ENCODE measurements at places on chromosomes 3 and 15.
A peak's percentile ranks its signal among the peaks of the same experiment; 100 is the strongest.

DNA sequence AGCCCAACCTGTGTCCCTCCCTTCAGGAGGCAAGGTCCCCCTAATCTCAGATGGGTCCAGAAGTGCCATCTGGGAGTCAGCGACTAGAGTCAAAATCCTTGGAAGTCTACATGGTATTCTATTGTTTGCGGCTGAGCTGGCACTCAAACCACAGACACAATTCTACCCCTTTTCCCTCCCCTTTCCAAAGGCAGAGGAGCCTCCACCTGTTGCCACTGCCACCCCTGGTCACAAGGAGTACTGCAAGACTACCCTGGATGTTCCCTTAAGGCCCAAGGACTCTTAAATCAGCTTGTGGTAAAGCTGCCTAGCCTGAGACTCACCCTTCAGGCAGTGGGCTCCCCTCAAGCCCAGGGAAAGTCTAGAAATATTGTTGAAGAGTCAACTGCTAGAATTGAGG is 4.3 kb upstream of the OR5H6 start:
- DNase-seq = no peak

- no peak for DNase-seq
These were observed 13.0 kb downstream of the CALML4 start for GRCh38 chr15:68192117-68192516.

- DNase-seq = no peak
These were observed 295.9 kb upstream of the PROK2 start for GRCh38 chr3:72080800-72081199.

DNA sequence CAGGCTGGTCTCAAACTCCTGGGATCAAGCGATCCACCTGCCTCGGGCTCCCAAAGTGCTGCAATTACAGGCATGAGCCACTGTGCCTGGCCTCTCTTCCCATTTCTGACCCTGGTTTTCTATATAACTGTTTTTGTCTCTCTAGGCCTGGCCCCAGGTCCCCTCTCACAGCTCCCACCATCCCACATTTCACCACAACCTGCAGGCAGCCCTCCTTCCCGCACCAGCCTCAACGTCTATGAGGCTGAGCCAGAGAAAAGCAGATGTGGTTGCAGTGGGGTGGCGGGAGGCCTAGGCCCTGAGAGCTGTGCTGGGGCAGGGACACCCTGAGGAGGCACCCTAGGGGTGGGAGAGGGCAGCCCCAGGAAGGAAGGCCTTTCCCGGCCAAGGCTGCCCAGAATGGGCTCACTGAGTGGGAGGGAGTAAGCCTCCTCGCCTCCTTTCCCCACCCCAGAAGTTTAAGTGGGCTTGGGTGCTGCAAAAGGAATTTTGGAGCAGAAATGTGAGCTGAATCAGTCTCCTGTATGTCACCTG is 99.7 kb downstream of the LSM3 start:
- DNase-seq = no peak

GRCh38 chr3:188874576-188874975 is 297.2 kb upstream of the TPRG1 start:
- no peak for DNase-seq

DNA sequence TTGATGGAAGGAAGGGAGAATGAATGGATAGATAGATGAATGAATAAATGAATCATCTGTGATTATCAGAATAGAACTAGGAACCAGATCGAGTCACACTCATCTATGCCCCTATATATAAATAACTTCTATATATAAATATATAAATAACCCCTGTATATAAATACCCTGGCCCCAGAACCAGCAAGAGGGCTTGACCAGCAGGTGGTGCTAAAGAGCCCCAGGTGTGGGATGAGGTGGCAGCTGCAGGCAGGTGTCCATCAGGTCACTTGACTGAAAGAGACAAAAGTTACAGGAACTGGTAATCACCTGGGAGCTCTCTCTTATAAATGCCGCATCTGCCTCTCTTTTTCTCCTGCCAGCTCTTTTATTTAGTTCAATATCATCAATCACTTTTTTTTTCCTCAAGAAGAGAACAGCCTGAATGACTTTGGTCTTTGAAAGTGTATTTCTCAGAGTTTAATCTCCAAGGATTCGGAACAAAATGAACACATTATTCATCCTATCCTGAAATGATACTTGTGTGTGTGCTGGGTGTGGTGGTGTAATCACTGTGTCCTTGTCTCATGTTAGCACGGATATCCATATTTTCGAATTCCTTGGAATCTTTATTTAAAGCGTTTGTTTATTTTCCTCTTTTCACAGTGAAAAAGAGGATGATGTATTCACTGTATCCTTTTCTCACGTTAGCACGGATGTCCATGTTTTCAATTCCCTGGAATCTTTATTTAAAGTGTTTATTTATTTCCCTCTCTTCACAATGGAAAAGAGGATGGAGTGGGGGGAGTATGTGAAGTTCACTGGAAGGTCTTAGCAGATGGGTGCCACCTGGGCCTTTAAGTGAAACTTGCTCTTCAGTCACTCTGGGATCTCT is 35.4 kb upstream of the ATG7 start:
- peak; percentile 34 for DNase-seq

DNA sequence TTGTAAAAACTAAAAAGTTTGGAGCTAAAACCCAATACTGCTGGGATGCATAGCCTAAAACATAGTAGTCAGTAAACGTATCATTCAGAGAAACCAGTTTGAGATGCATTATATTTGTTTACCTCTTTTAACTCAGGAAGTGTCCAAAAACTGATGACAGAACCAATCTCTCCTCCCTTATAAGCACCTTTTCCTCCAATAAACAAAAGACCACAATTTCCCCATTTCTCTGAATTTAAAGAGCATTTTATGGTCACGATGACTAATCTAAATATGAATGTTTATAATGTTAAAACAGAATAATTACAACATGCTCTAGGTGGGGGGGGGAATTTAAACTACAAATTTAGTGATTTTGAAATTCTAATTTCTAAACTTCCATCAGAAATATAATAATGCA is 58.5 kb downstream of the CEP63 start:
- DNase-seq = no peak

GRCh38 chr3:73481888-73482287 is 142.9 kb downstream of the PDZRN3 start:
- DNase-seq = no peak

DNA sequence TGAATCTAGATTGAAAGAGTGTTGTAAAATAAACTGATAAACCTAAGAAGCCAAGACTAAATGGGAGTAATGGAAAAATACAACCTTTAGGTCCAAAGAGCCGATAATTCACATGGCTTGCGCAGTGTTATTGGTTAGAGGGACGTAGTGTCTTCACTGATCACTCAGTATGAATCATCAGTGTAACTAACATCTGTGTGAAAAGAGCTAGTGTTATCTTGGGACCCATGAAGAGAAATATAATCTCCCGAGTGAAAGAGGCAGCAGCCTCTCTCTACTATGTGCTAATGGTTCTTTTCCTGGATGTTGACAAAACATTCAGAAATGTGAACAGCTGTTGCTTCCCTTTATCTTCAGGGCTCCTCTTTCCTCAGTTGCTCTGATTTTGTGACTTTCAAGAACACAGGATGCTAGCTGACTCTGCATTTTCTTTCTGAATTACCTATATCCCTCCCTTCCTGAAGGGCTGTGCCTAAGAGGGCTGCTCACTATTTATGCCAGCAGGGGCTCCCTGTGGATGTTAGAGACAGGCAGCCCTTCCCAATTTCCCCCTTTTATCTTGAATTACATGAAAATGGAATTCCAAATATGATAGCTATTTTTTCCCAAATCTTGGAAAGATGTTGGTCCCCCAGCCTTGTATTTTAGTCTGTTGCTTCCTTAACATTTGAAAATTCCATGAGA is 128.8 kb downstream of the GRM7 start:
- DNase-seq = no peak

GRCh38 chr3:187840856-187841255 is 95.6 kb upstream of the BCL6 start:
- DNase-seq = no peak

GRCh38 chr3:64240396-64240795 is 15.1 kb upstream of the PRICKLE2 start:
- no peak for DNase-seq

GRCh38 chr15:90924375-90924774 is 8.0 kb downstream of the HDDC3 start:
- DNase-seq = no peak

DNA sequence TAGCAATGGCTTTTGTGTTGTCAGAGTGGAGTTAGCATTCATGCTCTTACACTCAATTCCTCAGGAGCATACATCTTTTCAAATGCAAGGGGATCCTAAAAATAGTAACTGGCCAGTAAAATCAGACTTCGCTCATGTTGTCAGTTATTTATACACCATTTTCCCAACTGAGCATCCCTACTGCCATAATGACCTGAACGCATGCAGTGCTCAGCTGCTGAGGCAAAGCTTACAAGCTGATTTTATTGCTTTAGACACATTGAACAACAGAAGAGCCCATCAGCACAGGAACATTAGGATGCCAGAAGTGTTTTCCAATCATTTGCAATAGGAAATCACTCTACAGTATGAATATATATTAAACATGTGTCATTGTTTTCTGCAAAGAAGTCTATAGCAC is 689.7 kb upstream of the BCHE start:
- peak; percentile 20 for DNase-seq

GRCh38 chr3:142226474-142226873 is 1.1 kb upstream of the GK5 start:
- no peak for DNase-seq

All from femur (tissue), 1 donor.